Right cardiac atrium (tissue), 5 donors: ENCODE measurements at places on chromosomes 3 and 15. TPM values are rescaled to one million over a fixed set of nuclear protein-coding genes. Genes with fewer than 3 reads are reported as not detected.
A peak's percentile ranks its signal among the peaks of the same experiment; 100 is the strongest.

PPP1R14D gene
- not detected for total RNA-seq

ARPIN gene
- 12.9 TPM for total RNA-seq

BUB1B gene
- not detected for total RNA-seq

KBTBD13 gene
- total RNA-seq = 7.4 TPM

PRICKLE2 gene
- 10.6 TPM for total RNA-seq

OR5K2 gene
- total RNA-seq = not detected

CAMK1 gene
- 20.5 TPM for total RNA-seq

DNA sequence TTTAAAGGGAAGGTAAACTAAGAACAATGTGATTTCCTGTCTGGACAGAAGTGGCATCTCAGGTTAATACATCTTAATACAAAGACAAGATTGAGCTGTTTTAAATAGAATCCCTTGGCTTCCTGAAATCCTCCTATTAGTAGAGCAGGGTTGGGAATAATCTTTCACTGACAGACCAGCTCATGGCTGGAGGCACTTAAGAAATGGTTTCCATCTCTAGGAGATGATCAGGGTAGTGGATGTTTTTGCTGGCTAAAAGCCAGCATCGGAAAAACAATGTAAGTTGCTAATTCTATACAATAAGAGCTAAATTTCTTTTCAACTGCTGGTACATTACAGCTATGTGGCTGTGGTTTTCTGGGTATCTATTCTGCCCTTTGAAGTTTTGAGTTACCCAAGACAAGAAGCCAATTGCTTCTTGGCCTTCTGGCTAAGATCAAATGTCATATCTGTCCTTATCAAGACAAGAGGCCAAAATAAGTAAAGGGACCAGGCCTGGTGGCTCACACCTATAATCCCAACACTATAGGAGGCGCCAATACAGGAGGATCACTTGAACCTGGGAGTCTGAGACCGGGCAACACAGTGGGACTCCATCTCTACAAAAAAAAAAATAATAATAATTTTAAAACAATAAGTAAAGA lies 49.6 kb downstream of the SHQ1 start:
- no peak for DNase-seq

DNA sequence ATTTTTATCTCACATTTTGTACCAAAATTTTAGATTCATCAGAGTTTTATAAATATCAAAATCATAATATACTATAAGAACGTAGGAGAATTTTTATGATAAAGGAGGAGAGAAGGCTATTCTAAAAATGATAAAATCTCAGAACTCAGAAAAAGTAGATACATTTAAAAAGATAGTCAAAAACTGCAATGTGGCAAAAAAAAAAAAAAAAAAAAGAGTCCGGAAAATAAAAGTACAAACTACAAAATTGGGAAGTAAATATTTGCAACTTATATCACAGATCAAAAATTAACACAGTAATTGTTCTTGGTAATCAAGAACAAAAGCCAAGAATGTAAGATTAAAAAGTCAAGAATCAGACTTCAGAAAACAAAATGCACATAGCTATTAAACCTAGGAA lies 332.1 kb downstream of the MCTP2 start:
- DNase-seq = no peak

- DNase-seq = no peak
These were observed 62.7 kb downstream of the USP13 start for GRCh38 chr3:179715582-179715981.

- DNase-seq = no peak
These were observed 81.5 kb downstream of the ULK4 start for GRCh38 chr3:41880387-41880786.

GRCh38 chr15:90262426-90262825 lies 3.0 kb upstream of the NGRN start:
- no peak for DNase-seq

DNA sequence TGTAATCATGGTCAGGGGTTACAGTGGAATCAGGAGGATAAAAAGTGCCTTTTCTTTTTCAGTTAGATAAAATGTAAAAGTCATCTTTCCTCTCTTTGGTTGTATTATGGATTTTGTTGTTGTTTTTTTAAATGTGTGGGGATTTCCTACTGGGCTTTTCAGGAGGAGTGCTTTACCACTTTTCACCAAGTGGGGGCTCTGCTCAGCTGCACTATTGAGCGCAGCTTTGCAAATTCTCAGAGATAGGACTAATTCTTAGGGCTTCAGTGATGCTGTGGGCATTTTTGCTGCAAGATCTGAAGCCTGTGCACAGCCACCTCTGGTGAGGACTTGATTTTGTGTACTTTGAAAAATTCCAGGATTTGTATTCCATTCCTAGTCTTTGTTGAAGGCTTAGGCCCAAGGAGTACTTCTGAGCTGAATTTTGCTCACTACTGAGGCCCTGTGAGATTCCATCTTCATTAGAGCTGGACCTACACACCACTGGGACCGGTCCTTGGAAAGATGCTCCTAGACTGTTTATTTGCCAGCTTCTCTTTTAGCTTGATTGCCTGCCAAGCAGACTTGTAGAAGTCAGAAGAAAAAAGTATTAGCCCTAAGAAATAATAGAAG lies 7.5 kb downstream of the GNB5 start:
- DNase-seq = peak; percentile 28

DNA sequence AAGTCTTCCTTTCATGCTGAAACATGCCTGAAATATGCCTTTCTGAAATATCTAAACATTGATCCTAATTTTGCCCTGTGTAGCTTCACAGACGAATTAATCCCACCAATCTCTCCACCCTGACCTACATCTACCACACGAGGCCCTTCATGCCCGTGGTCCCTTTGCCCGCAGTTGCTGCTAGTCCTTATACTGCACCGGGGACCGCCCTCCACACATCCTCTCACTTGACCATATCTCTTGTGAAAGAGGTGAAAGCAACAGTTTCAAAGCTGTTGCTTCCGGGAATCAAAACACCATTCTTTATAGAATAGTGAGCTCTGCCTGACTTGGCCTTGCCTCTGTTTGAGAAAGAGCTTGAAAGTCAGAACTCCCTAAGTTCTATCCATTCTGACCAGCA lies 499.5 kb downstream of the NTRK3 start:
- no peak for DNase-seq

- DNase-seq = no peak
These were observed 306.2 kb downstream of the NLGN1 start for GRCh38 chr3:173703771-173704170.

GRCh38 chr3:111324645-111325044 lies 217.4 kb upstream of the CD96 start:
- no peak for DNase-seq

DNA sequence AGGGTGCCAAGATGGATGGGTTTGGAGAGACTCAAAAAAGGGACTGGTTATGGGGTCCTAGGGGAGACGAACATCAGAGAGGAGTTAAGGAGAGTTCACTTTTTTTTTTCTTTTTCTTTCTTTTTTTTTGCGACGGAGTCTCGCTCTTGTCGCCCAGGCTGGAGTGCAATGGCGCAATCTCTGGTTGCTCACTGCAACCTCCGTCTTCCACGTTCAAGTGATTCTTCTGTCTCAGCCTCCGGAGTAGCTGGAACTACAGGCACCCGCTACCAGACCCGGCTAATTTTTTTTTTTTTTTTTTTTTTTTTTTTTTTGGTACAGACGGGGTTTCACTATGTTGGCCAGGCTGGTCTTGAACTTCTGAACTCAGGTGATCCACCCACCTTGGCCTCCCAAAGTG lies 1.2 kb downstream of the SPINT1 start:
- DNase-seq = no peak

DNA sequence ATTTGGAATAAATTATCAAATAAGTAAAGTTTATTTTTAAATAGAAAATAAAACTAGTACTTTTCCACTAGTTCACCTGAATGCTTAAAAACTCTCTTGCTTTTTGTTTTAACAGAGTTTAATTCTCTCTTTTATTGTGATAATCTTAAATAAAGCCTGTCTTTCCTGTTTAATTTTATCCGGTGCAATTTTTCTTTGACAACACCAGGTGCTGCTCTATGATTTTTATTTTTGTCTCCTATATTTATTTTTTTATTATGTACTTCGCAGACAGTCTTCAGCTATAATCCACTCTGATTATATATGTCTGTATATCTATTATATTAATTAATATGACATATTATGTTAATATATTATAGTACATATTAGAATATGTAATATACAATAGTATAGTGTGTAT lies 1293.0 kb upstream of the EPHA6 start:
- no peak for DNase-seq

DNA sequence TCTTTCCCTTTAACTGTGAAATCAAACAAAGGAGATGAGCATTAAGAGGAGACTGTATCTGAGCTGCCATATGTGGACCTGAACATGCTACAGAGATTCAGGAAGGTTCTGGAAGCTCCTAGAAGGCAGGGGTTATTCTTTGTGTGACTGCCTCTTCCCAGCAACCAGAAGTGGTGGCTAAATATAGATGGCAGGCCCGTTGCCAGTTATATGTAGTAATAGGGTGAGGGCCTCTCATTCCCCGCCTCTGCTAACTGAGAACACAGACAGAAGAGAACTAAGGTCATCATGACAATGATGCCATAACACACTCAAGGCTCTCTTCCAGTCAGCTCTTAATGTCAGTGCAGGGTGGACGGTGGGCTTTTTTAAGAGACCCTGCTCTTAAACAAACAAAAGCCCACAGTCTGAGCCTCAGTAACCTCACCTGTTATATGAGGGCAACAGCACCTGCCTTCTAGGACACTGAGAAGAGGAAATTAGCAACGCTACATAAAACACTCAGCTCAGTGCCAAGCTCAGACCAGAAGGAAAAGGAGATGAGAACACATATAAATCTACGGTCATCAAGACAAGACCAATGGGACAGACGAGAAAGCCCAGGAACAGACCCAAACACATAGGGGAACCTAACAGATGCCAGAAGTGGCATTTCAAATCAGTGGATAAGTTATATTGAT lies 22.3 kb downstream of the CFAP92 start:
- DNase-seq = peak; percentile 52

DNA sequence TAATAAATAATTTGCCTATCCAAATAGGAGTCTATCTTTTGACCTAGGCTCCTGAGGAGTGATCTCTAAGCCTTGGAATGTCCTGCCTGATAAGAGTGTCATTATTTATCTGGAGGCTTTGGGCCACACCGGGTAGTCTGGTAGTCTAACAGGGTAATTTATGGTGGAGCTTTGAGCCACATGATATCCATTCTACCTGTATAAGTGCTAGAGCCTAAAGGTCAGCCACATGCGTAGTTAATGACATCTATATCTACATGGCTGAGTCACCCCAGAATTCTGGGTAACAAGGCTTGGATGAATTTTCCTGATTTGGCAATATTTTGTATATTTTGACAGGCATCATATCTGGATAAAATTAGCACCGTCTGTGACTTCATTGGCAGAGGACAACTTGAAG lies 681.4 kb downstream of the MCTP2 start:
- DNase-seq = no peak

- peak; percentile 70 for DNase-seq
These were observed 237.6 kb upstream of the BHLHE40 start for GRCh38 chr3:4741404-4742307.

- DNase-seq = no peak
These were observed 439.0 kb downstream of the NTRK3 start for GRCh38 chr15:87817553-87817952.

GRCh38 chr15:77084436-77084835 lies 13.5 kb upstream of the TSPAN3 start:
- DNase-seq = no peak

GRCh38 chr3:117010318-117010717 lies 300.7 kb downstream of the TUSC7 start:
- no peak for DNase-seq

DNA sequence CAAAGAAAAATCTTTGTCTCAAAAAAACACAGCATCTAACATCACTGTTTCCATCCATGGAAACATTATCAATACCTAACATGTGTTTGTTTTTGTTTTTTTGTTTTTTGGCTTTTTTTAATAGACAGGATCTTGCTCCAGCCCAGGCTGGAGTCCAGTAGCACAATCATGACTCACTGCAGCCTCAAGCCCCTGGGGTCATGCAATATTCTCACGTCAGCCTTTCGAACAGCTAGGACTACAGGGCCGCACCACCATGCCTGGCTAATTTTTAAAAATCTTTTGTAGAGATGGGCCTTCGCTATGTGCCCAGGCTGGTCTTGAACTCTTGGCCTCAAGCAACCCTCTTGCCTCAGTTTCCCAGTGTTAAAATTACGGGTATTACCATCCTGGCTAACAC lies 52.8 kb downstream of the RAF1 start:
- DNase-seq = no peak

- no peak for DNase-seq
These were observed 90.0 kb upstream of the LRTM1 start for GRCh38 chr3:55017876-55018275.

DNA sequence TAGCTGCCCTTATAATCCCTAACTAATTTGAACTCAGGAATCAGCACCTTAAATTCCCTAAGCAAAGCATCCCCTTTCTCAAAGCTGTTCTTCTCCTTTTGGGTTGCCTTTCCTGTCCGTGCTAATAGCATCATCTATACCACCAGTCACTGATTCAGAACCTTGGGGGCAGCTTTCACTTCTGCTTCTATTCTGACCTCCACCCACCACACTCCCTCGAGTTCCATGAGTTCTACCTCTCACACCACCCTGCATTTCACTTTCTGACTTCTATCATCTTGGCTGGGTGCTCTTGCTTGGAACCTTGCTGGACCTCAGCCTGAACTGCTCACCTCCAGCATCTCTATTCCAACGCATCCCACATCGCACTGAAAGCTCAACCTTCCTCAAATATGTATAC lies 55.4 kb upstream of the KCNMB2 start:
- DNase-seq = no peak

DNA sequence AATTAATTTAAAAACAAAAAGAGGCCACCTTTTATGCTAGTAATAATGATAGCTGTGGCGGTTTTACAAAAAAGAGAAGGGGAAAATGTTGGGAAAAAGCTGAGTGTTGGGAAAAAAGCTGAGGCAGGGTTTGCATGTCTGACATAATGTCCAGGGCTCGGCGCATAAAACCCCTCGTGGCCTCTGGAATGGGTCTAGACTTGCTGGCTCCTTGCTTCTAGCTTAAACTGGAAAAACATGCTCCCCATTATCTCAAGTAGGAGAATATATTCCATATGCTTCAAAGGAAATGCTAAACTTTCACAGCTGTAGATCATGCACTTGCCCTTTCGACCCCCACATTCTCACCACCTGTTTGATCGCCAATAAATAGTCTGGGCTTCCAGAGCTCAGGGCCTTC lies 53.0 kb downstream of the CYP19A1 start:
- no peak for DNase-seq

DNA sequence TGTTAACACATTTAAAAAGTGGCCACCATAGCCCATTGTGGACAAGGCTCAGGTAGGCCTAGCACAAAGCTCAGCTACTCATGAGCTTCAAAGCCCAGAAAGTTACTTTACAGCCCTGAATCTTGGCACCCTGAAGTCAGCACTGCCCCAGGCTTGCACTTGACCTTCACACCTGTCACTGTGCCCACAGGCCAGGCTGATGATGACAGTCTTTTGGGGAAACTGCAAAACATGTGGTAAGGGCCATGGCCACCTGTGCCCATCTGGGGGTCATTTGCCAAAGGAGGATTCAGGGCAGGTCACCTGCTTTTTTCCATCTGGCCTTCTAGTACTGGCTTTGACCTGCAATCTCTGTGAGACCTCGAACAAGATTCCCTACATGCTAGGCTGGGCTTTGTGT lies 11.0 kb downstream of the CHDH start:
- no peak for DNase-seq

GRCh38 chr3:57221883-57222282 lies 5.6 kb upstream of the APPL1 start:
- no peak for DNase-seq
